ENCODE measurements at places on chromosomes 16 and 17.

DNA sequence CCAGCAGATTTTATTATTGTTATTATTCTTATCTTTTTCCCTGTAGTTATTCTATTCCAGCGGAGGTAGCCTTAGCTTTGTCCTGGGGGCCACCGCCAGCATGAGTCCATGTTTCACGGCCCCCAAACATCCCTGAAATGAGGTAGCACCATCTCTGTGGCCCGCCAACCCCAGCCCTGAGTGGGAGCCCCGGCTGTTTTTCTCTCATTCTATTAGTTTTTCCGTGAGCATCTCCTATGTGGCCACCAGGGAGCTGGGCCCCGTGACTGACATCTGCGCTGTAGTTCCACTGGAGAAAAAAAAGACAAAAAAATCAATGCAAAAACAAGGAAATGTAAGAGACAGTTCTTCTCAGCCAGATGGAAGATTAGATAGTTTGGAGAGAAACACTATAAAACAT lies 43.5 kb upstream of the IL34 start:
- DNase-seq: no peak

GRCh38 chr16:88469615-88470395 lies 16.7 kb downstream of the ZFPM1 start:
- DNase-seq: no peak

- no peak for DNase-seq
Observed at GRCh38 chr17:17990282-17990681, 17.6 kb downstream of the DRC3 start.

DNA sequence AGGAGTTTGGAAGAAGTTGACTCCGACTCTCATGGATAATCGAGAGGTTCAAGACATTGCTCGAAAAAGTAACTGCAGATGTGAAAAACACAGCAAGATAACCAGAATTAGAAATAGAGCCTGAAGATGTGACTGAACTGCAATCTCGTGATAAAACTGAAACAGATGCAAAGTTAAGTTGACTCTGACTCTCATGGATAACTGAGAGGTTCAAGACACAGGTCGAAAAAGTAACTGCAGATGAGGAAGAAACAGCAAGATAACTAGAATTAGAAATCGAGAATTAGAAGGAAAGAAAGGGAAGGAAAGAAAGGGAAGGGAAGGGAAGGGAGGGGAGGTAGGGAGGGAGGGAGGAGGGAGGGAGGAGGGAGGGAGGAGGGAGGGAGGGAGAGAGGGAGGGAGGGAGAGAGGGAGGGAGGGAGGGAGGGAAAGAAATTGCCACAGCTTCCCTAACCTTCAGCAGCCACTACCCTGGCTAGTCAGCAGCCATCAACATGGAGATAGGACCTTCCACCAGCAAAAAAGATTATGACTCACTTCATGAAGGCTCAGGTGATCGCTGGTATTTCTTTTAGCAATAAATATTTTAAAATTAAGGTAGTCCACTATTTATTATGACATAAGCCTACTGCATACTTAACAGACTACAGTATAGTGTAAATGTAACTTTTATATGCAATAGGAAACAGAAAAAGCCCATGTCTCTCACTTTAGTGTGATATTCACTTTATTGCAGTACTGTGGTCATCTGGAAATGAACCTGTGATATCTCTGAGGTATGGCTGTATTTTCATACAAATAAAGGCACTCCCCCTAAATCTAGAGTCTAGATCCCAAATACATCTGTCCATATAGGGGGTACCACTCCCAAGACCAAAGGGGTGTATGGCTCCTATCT lies 68.3 kb downstream of the KANSL1 start:
- no peak for DNase-seq

DNA sequence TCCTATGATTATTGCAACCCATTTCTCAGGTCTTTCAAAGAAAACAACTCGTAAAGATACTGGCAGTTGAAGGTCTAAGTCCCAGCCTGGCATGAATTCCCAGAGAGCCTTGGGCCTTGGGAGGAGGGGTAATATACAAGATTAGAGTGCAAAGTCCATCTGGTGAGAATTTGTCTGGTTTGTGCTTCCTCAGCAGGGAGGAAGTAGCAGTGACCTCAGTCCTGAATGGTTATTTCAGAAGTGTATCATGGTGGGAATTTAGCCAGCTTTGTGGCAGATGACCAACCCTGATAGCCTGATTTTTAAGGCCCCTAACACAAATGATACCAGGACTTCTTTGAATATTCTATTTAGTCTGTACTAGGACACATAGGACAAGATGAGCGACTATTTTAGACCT lies 151.2 kb upstream of the TBX2 start:
- DNase-seq: peak; percentile 27

DNA sequence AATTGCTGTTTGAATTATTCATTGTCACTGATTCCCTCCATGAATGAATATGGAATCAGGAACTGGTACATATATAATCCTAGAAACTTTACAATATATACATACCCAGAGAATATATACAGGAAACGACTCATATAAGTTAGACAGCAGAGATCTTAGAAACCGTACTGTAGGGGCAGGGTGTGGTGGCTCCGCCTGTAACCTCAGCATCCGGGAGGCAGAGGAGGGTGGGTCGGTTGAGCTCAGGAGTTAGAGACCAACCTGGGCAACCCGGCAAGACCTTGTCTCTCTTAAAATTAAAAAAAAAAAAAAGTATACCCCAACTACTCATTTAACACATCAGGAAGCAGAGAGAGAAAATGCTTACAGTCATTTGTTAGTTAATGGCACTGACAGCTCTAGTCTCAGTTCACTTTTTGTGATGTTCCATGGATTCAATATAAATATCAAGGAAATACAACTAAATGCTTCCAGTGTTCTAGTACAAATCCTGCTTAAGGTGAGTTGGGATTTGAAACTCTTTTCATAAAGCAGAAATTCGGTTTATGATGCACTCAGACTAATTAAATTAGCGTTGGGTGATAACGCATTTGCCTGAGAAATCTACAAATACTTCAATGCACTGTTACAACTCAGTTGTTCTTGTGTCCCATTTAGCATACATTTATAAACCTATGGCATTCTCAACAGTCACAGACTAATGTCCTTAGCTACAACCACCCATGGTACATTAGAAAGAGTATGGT lies 5.6 kb downstream of the GLG1 start:
- DNase-seq: no peak

GRCh38 chr16:79184464-79185030 lies 416.0 kb downstream of the MAF start:
- DNase-seq: no peak

- no peak for DNase-seq
Observed at GRCh38 chr17:28741358-28742349, 2.2 kb upstream of the TRAF4 start.

DNA sequence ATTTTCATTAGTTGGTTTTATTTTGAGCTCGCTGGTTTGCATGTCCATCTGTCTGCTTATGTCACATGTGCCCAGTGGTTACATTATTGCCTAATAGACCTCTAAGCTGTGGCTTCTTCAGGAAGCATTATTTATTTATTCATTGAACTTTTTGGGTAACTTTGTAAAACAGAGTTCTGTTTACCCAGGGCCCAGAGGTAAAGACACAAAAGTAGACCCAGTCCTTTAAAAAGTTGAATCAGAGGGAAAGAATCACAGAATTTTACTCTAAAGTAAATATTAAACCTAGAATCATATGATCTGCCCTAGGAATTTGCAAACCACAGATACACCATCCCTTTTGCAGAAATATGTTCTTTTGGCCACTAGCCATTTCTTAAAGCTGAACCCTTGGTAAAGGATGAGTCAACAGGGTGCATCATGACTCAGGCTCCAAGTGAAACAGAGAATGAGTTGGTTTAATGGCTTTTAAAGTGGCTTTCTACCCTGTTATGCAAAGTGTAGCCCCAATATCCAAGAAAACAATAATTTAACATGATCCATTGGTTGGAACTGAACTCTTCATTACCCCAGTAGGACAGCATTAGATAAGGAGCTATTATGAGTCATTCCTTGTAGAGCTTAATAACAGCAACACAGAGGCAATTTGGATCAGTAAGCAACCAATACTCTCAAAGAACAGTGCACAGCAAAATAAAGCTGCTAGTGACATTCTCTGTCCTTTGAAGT lies 236.3 kb downstream of the KCNJ2 start:
- peak; percentile 91 for DNase-seq

- peak; percentile 73 for DNase-seq
Observed at GRCh38 chr16:27253526-27253930, 15.0 kb downstream of the NSMCE1 start.

DNA sequence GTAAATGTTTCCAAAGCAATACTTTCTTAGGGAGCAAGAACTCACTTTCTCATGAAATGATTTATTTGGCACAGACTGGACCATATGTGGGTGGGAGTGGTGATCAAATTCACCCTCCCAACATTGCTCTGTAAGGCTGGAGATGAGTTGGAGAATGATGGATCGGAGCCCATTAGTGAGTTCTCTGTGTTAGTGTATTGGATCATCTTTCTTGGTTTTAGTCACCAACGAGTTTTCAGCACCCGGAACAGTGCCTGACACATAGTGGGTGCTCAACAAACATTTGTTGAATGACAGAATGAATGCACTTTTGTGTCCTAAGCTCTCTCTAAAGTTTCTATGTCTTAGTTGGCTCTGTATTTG lies 104.5 kb upstream of the FAM20A start:
- no peak for DNase-seq

DNA sequence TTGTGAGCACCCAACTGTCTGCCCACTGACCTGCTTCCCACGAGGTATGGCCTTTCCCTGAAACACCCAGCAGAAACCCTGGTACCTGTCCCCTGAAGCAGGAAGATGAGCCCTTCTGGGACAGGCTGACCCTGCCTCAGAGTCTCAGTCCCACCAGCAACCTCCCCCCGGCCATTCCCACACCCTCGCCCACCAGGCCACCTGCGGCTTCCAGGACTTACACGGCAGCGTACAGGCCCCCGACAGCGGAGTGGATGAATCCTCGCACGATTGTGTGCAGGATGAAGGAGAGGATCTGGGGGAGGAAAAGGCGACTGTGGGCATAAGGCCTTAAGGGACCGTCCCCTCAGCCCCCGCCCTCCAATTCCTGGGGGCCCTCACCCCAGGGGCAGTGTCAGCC lies 15.4 kb upstream of the PITPNA start:
- DNase-seq: no peak

GRCh38 chr16:67116388-67117311 lies 6.9 kb downstream of the PHAF1 start:
- DNase-seq: peak; percentile 20

DNA sequence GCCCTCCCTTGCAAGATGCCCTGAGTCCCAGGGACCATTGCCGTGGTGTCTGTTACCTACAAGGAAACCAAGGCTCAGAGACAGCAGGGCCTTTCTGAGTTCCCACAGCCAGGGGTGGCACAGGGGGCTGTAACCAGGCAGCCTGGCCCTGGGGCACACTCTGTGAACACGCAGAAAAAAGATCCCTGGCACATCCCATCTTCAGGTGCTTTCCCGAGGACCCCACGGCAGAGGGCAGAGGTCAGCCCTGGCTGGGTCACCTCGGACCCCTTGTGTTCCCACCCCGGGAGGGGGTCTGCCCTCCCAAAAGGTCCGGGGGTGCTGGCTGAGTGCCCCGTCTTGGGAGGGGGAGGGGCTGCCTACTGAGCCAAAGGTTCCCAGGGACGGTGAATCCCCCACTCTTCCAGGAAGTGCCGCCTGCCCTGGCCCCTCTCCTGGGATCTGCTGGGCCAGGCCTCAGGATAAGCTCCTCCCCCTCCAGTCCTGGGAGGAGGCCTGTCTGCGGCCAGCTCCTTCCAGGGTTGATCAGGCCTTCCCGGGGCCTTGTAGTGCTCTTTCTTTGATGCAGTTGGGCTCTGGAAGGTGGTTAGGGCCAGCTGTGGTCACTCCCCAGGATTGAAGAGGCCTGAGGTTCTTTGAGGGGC lies 8.1 kb downstream of the GLIS2 start:
- DNase-seq: peak; percentile 62

- DNase-seq: no peak
Observed at GRCh38 chr17:13540546-13540945, 61.2 kb downstream of the HS3ST3A1 start.

DNA sequence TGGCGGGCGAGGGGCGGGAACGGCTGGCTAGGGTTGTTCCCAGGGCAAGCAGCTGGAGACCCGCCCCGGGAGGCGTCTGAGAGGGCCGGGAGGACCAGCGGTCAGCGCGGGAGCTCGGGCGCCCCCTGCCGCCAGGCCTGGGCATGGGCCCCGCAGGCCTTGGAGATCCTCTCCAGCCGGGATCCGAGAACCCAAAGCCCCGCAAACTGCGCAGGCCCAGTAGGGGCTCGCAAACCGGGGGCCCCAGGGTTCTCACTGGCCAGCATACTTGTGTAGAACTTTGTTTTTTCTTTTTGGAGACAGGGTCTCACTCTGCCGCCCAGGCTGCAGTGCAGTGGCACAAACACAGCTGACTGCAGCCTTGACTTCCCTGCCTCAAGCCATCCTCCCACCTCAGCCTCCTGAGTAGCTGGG lies 20.8 kb upstream of the ZNF423 start:
- DNase-seq: no peak

Measured in AG10803 (cell line).